ENCODE measurements at places on chromosomes 2 and 18.
A peak's percentile ranks its signal among the peaks of the same experiment; 100 is the strongest.

DNA sequence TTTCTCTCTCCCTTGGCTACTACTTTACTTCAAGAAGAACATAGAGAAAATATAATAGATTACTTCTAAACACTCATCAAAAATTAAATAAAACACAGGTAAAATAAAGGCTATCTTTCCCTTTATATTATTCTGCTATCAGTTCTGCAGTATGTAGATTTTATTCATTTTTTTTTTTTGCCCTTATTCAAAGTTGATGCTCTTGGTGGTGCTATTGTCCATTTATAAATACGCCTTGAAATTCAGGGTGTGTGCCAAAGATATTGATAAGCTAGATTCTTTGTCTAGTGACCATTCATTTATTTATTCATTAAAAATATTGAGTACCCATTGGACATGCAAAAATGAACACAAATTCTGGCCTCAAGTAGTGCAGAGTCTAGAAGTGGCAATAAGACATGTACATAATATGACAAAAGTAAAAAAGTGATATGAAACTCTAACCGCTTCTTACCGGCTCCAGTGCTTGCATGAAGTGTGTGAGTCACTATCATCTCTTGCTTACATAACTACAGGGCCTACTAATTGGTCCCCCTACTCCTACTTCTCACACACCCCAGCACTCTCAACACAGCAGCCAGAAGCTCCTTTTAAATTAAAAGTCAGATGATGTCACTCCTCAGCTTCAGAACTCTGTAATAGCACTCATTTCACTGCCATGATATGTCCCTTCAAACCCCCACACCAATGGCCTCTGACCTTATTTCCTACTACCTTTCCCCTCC is 208.3 kb upstream of the FANCL start:
- peak; percentile 8 for DNase-seq

DNA sequence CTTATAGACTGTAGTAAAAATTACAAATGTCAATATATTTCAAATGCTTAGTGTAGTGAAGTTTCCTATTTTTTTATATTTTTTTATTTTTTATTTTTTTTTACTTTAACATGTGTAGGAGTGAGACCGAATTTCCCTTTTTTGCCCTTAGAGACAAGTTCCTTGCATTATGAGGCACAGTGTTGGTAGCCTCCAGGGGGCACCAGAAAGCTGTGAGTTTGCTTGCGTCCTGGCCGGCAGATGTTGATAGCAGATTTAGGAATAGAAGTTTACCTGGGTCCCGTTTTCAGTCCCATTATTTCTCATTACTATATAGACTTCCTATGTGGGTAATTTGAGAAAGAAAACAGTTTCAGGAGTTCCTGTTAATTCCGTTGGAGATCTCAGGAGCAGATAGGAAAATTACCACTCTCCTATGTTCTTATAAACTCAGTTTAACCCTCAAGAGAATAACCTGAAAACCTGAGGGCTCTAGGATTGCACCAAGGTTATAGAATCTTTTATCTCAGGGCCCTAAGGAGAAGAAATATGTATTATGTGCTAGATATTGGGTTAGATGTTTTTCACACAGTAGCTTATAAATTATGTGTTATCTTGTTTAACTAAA is 157.5 kb upstream of the SESTD1 start:
- no peak for DNase-seq

GRCh38 chr2:102063487-102063911 is 71.7 kb downstream of the IL1R2 start:
- DNase-seq, result no peak

DNA sequence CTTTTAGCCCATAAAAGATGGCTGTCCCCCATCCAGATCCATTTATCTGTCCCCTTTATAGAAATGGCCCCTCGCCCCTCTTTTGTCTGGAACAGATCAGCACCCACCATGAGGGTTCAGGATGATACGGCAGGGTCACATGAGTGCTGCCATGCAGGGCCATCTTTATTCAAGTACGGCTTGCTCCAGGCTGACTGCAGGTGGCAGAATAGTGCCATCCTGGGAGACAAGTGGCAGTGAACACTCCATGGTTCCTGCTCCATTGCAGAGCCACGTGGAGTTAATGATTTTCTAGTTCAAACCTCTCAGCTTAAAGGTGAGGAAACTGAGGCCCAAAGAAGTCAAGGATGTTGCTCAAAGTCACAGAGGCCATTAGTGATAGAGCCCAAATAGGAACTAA is 180.6 kb downstream of the CLIP4 start:
- DNase-seq, result no peak

- no peak for DNase-seq
Observed at GRCh38 chr18:55433648-55434047, 154.3 kb downstream of the TCF4 start.

GRCh38 chr2:75309596-75310463 is 110.5 kb upstream of the TACR1 start:
- no peak for DNase-seq

DNA sequence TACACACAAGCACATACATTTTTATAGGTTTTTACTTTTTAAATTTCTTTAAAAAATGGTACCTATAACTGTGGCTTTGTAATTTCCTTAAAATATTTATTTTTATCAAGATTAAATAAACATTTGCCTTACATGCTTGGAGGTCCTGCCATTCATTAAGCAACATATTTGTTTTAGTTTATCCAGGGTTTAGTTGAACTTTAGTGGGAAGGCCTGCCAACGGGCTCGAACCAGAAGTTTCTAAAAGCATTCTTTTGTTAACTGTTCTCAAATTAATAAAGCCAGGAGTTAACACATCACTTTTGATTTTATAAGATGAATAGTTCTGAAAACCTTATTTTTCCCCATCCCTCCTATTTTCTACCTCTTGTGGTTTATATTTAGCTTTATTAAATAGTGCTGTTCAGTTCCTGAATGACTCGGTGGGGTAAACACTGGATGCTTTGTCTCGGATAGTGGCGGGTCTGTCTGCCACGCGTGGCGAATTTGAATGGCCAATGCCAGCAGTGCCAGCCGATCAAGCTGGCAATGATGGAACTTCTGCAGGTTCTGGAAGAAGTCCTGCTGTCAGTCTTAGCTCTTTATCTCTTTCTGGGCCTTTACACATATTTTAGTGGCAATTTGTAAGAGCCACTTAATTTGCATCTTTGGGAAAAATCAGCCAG is 32.2 kb downstream of the SH3YL1 start:
- DNase-seq, result no peak

DNA sequence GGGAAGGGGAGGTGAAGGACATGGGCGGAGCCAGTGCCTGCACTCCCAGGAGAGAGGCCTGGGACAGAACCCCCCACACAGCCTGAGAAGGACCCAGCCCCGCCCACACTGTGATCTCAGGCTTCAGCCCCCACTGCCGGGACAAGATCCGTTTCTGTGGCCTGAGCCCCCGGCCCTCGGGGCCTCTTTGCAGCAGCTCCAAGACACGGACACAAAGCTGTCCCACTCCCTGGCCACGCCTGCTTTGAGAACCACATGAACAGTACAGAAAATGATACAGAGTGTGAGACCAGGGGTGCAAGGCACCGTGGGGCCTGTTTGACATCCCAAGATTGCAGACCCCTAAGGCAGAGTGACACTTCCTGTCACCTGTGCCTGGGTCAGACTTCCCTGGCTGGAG is 74.5 kb downstream of the TWIST2 start:
- no peak for DNase-seq

- no peak for DNase-seq
Observed at GRCh38 chr2:235390816-235391194, 103.0 kb upstream of the AGAP1 start.

DNA sequence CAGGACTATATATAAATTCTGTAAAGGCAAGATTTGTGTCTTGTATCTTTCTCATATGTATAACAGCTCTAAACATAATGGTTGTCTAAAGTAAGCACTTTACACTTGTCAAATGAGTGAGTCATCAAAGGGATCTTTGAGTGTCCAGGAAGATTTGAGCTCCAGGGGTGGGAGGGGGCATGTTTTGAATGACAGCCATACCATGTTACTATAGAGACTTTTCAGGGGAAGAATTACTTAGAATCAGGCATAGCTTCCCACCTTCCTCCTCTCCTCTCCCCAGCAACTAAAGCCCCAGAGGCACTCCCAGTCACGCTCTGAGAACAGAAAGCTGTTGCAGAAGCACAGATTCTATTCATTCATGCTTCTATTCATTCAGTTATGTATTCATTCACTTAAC is 65.8 kb upstream of the ALK start:
- DNase-seq, result no peak

DNA sequence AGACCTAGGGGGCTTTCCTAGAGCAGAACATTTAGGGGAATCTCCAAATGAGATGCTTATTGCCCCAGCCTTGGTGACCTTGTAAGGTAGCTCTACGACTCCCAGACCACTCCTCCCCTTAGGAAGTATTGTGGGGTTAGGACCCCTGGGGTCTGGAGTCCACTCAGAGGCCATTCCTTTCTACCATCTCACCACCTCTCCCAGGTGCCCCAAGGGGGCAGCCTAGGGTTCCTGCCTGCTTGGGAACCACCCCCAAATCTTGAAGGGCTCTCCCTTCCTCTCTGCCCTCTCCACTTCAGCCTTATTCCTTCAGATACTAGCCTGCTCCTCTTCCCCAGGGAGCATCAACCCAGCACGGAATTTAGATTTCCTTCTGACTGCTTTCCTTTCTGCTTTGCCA is 17.5 kb upstream of the EXOC6B start:
- no peak for DNase-seq

DNA sequence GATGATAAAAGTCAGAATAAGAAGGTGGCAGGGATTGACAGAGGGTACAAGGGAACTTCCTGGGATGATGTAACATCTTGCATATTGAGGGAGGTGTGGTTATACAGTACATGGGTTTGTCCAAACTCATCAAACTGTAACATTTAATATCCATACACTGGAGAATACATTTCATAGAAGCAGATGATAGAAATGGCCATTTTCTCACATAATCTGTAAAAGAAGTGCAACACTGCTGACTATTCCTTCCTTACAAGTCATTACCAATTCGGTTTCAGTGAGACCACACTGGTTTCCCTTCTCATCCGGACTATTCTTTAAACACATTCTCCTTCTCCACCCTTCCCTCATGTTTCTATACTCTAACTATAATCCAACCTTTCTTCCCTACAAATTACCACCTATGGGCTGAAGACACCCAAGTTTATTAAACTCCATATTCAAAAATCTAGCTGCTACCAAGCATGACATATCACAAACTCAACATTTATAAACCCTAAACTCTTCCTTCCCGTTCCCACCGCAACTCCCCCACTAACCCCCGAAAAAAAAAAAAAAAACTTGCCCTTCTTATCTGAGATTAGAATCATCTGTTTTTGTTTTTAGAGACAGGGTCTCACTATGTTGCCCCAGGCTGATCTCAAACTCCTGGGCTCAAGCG is 1.6 kb downstream of the COX7A2L start:
- no peak for DNase-seq

- no peak for DNase-seq
Observed at GRCh38 chr2:229344151-229344551, 73.1 kb upstream of the PID1 start.

DNA sequence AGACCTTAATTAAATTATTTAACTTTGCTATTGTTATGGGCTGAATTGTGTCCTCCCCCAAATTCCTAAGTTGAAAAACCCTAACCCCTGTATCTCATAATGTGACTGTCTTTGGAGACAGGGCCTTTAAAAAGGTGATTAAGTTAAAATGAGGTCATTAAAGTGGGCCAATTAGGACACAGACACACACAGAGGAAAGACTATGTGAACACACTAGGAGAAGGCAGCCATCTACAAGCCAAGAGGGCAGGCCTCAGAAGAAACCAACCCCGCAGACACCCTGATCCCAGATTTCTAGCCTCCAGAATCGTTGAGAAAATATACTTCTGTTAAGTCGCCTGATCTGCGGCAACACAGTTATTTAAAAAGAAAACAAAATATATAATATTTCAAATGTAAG is 6.4 kb downstream of the STK17B start:
- no peak for DNase-seq

GRCh38 chr18:34623557-34623956 is 86.5 kb upstream of the DTNA start:
- DNase-seq, result no peak

- no peak for DNase-seq
Observed at GRCh38 chr18:61398961-61399705, 65.9 kb downstream of the CDH20 start.

DNA sequence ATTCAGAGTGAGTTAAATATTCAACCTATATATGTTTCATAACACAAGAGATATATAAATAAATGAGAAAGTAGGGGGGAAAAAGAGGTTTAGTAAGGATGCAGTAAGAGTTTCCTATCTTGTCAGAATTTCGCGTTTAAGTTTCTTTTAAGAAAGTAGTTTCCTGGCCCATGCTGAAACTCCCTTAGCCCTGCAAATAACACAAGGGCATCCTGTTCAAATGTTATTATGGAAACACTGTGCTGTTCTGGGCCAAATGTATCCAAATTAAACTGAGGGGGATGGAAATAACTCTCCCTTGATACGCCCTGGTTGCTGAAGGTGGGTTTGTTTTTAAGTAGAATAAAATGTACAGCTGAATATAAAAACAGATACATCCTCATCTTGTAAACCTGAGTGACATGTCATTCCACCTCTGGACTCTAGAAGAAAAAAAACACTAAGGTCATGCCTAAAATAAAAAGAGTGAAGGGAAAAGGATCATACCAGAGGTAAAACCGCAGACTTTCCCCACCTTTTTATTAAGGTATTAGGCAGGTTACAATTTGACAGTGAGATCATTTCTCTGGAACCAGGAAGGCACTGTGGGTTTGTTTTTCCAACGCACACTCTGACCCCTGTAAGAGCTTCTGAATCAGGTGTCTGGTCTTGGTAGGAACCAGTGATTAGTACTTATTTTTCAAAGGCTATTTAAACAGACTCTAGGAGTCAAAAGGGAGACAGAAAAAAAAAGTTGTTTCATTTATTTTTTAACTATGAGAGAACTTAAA is 16.7 kb downstream of the BCL2 start:
- no peak for DNase-seq

GRCh38 chr2:216711348-216711747 is 16.0 kb upstream of the IGFBP5 start:
- DNase-seq, result no peak

DNA sequence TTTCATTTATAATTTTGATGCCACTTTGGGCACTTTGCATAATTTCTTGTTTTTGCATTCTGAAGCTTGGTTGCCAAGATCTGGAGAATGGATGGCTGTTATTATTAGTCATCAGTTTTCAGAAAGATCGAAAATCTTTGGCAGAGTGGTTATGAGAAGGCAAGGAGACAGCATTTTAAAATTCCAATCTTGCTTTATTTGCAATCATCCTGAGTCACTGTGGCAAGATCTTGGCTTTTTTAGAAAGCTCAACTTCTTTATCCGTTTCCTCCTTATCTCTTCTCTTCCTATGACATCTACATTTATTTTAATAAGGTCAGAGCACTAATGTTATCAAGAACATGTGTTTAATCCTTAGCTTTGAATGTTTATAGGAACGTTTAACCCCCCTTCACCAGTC is 31.1 kb upstream of the EIF2AK3 start:
- DNase-seq, result no peak

DNA sequence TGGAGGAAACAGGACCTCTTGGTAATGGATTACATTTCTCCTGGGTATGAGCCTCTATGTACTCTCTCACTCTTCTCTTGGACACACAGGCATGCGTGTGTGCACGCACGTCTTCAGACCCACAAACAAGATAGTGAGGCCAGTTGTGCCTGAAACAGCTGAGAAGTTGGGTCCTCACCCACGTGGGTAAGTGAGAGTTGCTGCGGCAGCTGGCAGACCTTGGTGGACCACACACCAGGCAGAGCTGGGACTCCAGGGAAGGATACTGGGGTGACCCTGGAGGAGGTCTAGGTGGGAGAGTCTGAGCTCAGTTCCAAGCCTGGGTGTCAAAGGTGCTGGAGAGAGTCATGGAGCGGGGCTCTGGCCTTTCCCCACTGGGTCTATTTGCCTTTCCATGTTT is 194.3 kb downstream of the HAUS1 start:
- DNase-seq, result no peak

Data from CD4-positive, alpha-beta T cell (primary cell).